Activated CD8-positive, alpha-beta T cell treated with anti-CD3 and anti-CD28 coated beads for 36 hours (primary cell): ENCODE measurements at places on chromosomes 3 and 15.

DNA sequence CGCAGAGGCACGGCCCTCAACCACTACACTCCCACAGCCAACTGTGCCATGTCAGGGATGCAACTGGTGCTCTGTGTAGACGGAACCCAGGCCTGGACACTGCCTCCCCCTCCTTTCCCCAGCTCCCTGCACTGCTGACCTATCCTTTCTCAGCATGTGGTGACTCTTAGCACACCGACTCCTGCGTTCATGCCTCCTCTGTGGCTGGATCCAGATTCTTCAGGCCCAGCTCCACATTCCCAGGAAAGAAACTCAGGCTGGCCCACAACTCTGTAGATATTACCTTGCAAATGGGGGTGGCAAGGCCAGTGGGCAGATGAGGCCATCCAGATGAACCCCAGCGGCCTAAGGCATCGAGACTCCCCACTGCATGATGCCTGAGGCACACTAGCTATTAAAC is 272.7 kb downstream of the OCA2 start:
- no peak for DNase-seq

DNA sequence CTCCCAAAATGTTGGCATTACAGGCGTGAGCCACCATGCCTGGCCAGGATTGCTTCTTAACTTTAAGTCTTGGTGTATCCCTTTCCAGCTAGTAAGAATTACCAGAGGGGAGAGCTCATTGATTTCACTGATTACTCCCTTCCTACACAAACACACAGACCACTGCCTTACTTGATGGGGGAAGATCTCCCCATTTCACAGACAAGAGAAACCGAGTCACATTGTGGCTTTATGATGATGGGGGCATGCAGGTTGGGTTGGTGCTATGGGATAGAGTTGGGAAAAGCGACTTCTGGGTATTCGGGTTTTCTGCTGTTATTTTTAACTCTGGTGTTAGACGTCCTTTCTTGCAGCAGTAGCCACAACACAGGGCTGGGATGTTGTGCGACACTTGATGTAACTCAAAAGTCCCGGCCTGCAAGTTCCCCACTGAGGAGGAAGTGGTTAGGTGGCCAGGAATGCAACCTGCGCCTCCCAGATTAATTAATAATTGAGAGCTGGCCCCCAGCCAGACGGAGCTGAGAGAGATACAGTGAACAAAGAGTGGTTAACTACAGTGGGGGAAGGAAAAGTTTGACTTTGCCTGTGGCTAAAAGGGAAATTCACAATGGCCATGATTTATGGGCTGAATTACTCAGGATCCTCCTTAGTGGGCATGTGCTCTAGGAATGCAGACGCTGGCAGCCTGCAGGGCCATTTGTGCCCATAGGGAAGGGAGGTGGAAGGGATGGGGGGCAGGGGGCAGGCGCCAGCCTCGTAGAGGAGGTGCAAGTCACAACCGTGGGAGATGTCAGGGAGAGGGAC is 63.6 kb downstream of the SMAD6 start:
- DNase-seq: no peak

DNA sequence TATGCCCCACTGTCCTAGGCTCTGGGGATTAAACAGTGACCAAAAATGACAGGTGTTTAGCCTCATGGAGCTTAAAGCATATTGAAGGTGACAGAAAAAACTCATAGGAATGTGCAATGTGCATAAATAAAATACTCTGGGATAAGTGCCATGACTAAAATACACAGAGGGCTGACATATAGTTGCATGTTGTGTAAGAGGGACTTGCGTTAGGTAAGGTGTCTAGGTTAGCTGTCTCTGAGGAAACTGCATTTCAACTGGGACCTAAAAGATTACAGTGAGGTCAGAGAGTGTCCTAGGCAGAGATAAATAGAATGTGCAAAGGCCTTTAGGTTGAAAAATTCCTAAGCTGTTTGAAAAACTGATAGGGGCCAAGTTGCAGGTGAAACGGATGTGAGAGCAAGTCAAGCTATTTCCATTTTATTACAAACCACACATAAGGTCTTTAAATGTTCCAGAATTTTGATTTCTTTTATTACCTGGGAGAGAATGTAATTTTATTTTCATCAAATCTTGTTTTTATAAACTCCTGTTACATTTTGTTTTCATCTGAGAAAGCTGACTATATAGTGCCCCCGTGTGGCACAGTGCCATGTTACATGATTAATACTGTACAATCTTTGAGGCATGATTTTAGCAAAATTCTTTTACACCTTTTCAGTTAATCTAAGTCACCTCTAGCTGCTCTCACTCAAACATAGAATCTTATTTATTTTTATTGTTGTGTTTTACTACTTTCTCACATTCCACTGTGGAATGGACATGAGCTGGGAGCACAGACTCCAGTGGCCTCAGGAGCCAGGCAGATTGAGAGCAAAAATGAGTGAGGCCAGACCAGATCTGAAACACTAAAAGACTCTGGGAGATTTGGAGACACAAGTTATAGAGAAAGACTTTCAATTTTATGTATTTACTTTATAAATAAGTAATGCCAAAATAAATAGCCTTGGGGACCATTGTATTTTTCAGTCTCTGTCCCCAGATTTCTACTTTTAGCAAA is 259.6 kb upstream of the ZNF717 start:
- DNase-seq: peak; percentile 53

DNA sequence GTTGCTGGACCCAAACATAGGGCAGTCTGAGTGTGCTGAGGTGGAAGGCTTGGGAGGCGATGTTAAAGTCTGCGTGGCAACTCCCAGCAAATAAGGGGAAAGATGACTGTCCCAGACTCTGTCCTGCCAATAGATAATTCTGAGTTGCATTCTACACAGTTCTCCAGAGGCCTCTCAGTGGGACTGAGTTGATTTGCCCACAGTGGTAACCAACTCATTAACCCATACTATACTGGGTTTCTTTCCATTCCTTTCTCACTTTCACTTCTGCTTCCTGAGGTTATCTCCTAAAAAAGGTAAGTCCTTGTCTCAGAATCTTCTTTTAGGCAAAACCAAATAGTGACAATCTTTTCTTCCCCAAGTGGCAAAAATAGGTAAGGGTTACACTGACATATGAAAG is 549.9 kb upstream of the DPPA4 start:
- DNase-seq: no peak

GRCh38 chr15:100670505-100671021 is 68.2 kb downstream of the ASB7 start:
- no peak for DNase-seq

- no peak for DNase-seq
These were observed 3.3 kb downstream of the GABRG3 start for GRCh38 chr15:26974120-26974780.

GRCh38 chr3:190709351-190709773 is 153.1 kb downstream of the GMNC start:
- DNase-seq: no peak
